Hematopoietic multipotent progenitor cell treated with erythropoietin and hydrocortisone succinate and interleukin-3 and kit ligand, for 4 days (in vitro differentiated cells): ENCODE measurements at places on chromosomes 6 and 20.

- peak; percentile 2 for DNase-seq
Observed at GRCh38 chr6:69179681-69180080, 544.6 kb downstream of the ADGRB3 start.

DNA sequence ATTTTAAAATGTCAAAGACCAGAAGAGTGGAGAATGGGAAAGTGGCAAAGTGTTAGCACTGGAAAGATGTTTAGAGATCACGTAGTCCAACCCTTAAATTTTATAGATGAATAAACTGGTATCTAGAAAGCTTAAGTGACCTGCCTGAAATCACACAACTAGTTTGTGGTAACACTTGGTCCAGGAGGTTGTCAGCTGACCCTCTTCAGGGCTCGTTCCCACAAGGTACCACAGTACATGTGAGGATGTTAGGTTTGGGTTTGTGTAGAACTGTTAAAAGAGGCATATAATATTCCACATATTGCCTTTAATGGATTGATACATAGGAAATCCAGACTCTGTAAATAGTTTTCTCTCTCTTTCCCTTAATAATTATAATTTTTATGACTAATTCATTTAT is 39.1 kb downstream of the ENPP1 start:
- no peak for DNase-seq

DNA sequence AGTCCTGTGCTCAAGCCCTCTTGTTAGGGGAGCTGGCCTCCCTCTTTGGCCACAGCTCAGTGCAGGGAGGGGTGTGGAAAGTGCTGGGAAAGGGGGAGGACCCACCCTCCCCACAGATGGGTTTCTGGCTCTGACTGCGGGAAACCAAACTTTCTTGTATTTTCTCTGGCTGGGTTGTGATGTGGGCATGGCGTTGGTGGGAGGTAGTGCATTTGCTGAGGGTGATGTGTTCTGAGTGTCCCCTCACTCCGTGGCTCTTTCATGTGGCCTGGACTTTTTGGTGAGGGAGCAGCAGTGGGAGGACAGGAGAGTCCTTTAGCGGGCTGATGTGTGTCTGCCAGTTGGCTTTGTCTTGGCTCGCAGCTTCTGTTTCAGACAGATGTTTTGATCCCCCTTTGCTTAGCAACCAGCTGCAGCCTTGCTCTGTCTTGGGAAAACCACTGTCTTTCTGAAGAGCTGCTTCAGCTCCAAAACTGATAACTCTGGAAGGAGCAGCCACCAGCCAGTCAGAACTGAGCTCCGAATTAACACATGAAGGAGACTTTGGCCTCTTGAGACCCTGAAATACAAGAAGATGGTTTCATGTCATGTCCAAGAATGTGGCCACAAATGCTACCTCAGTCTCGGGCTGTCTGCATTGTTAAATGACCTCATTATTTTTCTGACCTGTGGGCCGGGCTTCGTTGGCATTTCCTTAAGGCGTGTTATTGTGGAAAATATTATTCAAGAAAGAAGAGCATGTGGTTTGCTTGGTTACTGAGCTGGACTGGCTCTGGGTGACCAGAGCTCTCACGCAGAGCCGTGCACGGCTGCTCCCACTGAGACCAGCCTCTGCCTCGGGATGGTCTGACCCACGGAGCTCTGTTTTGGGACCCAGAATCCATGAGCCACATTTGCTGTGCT is 21.5 kb downstream of the SYNJ2 start:
- DNase-seq, result peak; percentile 56

- DNase-seq, result peak; percentile 61
Observed at GRCh38 chr6:161235776-161236633, 37.9 kb downstream of the AGPAT4 start.

GRCh38 chr20:51094221-51094620 is 71.3 kb upstream of the KCNG1 start:
- no peak for DNase-seq
